Stimulated activated CD4-positive, alpha-beta T cell treated with anti-CD3 and anti-CD28 coated beads, Interleukin-1b, Interleukin-23, amount 100 ng/mL, for 24 hours (primary cell): ENCODE measurements at places on chromosomes 13 and 19.

GRCh38 chr13:102718746-102719145, 23.9 kb upstream of the METTL21C start:
- DNase-seq: no peak

- DNase-seq: no peak
These were observed 4.2 kb upstream of the CCNA1 start for GRCh38 chr13:36428086-36428485.

DNA sequence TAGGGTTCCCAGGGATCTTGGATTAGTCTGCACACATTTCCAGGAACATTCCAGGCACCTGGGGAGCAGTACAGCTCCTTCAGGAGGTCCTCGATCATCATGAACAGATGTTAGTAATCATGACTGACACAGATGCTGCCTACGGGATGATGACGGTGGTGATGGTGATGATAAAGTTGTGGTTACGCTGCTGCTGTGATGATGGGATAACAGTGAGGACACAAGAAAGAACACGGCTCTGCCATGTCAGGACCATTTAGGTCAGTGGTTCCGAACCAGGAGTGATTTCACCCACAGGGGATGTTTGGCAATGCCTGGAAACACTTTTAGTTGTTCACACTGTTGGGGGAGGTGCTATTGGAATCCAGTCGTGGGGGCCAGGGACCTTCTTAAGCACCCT, 1193.0 kb downstream of the UQCRFS1 start:
- DNase-seq: no peak

DNA sequence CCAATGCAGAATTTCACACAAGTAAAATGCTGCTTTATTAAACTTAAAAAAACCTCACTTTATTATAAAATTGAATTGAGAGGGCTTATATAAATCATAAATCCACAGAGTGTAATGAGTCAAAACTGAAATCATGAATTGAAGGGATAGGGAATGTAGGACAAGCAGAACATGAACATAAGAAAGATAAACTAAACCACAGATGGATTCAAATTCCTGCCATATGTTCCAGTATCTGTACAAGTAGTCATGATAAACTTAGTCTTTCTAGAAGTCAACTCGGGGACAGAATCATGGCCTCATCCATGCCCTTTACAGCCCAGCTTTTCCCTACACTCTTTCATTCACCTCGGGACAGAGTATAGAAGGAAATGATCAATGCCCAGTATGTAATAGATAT, 16.6 kb downstream of the LMO7 start:
- DNase-seq: no peak

- no peak for DNase-seq
These were observed 14.3 kb downstream of the ESD start for GRCh38 chr13:46782691-46783090.

GRCh38 chr19:8458380-8458779, 13.6 kb downstream of the HNRNPM start:
- no peak for DNase-seq

DNA sequence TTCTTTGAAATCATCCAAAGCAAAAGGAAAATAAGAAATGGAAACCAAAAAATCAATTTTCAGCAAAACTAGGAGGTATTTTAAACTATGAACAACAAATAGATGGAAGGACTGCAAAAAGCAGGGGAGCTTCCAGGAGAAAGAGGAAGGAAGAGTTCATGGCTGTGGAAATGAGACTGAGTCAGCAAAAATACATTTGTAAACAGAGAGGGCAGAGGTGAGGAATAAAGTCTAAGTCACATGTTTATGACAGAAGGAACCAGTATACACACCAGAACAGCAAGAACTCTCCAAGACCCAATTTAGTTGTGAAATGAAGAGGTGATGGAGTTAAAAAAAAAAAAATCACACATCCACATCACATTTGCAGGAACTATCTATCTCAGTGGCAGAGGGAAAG, 69.6 kb downstream of the RNASEH2B start:
- DNase-seq: no peak

DNA sequence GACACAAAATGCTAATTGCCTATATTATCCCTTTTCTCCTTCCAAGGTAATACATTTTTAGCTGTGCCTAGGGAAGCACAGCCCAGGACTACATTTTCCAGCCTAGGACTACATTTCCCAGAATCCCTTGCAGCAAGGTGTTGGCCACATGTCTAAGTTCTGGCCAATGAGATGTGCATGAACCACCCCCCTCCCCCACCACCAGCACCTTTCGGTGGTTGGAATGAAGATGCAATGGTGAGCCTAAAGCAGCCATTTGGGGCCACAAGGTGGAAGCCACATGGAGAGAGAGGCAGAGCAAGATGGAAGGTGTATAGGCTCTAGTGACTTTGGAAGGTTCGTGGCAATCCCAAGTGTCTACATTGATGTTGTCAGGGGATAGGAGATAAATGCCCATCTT, 16.2 kb downstream of the UNC13A start:
- no peak for DNase-seq

DNA sequence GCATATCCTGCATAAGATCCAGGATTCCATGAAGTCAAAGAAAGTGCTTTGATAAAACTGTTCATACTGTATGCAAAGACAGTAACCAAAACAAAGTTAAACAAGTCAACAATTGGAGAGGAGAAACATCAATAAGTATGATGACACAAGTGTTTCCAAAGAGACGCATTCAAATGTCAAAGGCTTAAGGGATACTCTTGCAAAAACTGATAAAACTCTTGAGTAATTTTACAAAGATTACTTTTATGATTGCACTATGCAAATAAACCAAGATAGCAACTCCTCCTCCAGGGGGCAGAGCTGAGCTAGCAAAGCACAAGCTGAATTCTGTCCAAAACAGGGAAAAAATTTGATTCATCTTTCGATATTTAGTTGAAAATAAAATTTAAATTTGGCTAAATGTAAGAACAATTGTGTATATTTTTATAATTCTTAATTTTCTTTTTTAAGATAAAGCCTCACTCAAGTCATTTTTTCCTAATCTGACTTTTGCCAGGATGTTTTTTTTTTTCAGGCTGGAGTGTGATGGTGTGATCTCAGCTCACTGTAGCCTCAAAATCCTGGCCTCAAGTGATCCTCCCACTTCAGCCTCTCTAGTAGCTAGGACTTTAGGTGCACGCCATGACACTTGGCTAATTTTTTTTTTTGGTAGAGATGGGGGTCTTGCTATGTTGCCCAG, 84.0 kb downstream of the MZT1 start:
- DNase-seq: peak; percentile 40

- DNase-seq: no peak
These were observed 949 bp upstream of the ZNF260 start for GRCh38 chr19:36528921-36529518.

- DNase-seq: no peak
These were observed 290.7 kb upstream of the MIR17HG start for GRCh38 chr13:91056746-91057145.

GRCh38 chr19:28966737-28967399, 246.1 kb downstream of the UQCRFS1 start:
- DNase-seq: no peak

DNA sequence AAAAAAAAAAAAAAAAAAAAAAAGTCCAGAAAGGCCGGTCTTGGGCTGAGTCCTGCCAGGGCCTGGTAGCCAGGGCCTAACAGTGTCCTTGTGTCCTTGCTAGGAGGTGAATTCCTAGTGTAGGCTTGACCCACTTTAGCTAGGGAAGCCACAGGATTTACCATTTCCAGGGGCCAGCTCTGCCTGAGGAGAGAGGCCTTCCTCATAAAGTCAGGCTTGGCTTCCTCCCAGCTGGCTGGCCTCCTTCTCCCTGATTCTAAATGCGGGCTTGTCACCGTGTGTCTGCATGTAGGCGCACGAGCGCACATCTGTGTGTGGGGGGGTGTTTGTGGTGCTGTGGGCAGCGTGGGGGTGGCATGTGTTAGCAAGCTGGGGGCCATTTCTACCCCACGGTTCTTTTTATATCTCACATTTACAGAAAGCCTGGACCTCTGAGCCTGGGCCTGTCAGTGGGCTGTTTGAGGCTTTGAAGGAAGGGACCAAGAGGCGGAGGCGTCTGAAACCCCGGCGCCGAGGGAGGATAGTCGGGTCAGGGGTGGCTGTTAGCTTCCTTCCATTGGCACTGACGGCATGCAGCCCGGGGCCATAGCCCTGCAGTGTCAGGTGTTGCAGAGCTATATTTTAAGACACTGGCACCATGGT, 31.7 kb downstream of the IER2 start:
- no peak for DNase-seq

- DNase-seq: no peak
These were observed 51.6 kb downstream of the ZNF146 start for GRCh38 chr19:36266375-36266961.

GRCh38 chr19:13633109-13633508, 126.8 kb upstream of the CACNA1A start:
- no peak for DNase-seq

DNA sequence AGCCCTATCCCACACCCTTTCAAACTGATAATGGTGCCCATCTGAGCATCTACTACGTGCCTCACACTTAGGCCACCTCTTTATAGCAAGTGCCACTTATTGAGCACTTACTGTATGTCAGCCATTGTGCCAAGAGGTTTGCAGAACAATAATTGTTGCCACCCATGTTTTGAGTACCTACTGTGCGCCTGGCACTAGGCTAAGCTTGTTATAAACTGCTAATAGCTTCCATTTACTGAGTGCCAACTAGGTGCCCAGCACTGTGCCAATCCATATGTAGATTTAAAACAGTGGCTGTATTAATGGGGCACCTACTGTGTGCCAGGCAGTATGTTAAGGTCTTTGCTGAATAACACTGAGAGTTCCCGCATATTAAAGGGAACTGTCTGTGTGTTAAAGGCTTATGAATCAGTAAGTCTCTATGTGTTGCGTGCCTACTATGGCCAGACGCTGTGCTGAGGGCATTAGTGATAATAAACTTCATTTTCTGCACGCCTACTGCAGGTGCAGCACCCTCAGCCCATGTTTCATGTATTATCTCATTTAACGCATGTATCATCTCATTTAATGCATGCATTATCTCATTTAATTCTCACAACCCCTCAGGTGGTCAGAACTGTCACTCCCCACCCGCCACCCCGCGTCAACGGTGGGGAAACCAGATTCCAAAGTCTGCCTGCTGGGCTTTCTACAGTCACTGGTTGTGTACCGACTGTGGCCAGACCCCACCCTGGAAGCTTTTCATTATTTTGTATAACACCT, 105.0 kb downstream of the PTPRS start:
- no peak for DNase-seq

- DNase-seq: no peak
These were observed 1348.5 kb downstream of the PCDH9 start for GRCh38 chr13:65881561-65882155.

DNA sequence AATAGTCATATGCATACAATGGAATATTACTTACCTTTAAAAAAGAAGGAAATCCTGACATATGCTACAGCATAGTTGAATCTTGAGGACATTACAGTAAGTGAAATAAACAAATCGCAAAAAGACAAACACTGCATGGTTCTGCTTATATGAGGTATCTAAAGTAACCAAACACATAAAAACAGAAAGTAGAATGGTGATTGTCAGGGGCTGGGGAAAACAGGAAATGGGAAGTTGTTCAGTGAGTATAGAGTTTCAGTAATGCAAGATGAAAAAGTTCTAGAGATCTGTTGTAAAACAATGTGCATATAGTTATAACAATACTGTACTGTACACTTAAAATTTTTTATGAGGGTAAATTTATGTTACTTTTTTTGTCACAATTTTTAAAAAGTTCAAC, 219.4 kb downstream of the KLF5 start:
- no peak for DNase-seq

- DNase-seq: no peak
These were observed 1.9 kb downstream of the CNN2 start for GRCh38 chr19:1028062-1028926.

DNA sequence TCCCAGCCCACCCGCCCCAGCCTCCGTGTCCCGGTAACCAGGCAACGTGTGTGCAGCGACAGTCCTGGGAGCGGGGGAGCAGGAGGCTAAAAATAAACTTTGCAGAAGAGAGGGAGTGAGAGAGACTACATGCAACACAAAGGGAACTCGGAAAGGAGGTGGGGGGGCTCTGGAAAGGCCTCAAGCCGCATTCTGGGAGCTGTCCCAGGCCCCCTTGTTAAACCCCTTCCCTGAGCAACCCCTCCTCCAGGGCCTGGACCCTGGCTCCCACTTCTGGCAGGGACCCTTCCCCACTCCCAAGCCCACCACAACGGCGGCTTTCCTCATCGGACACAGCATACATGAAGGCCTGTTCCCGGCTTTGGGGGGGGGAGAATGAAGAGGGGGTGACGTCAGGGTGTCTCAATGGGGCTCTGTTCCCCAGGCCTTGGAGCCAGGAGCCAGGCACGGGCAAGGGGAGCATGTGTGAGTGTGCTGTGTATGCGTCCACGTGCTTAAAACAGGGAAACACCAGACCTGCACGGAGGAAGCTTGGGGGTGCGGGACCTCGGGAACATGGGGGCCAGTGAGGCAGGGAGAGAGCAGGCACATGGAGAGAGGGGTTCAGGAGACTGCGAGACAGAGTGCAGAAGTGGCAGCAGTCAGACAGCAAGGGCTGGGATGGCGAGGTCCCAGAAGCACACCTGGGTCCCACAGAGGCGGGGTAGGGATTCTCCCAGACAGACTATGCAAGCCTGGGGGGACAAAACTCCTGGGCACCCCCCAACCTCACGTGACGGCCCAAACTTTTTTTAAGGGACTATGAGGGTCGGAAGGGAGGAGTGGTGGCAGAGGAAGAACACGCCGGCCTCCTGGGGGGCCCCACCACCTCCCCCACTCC, 2.3 kb downstream of the ERF start:
- no peak for DNase-seq

- no peak for DNase-seq
These were observed 164.9 kb downstream of the ZIC5 start for GRCh38 chr13:99806671-99807070.

DNA sequence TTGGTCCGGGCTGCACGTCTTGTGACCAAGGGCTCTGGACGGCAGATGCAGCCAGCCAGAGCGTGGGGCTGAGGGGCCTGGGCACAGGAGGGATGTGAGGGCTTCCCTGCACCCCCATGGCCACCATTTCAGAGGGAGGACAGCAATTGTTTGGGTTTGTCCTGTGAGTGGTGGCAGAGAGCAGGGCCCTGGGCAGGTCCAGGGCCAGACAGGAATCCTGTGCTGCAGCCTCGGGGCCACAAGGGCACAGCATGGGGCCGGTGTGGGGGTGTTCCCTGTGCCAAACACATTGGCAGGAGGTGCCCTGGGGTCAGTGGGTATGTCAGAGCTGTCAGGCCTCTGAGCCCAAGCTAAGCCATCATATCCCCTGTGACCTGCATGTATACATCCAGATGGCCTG, 32.2 kb downstream of the WTIP start:
- no peak for DNase-seq

DNA sequence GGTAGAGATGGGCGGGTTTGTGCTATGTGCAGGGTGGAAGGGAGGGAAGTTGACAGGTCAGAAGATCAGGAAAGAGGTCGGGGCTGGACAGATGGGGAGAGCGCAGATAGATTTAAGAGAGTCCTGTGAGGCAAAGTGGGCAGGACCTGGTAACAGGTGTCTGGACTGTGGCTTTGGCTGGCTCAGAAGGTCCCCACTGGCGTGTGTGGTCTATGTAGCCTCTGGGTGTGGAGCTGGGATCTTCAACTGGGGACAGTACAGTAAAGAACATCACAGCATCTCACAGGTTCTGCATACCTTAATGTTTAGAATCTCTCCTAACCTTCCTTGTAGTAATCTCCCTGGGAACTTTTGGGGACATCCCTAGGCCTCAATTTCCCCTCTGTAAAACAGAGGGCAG, 17.7 kb downstream of the CKM start:
- no peak for DNase-seq
